ENCODE measurements at places on chromosomes 1 and 21. TPM values are rescaled to one million over a fixed set of nuclear protein-coding genes. Genes with fewer than 3 reads are reported as not detected.

GRCh38 chr1:32896451-32896850 is 4.7 kb downstream of the TMEM54 start:
- no peak for DNase-seq

The FOXJ3 gene
- total RNA-seq = 37.3 TPM

The RXRG gene
- 0.19 TPM for total RNA-seq

The THBS3 gene
- 15.6 TPM for total RNA-seq

GRCh38 chr1:116325104-116325503 is 47.9 kb upstream of the ATP1A1 start:
- no peak for DNase-seq

DNA sequence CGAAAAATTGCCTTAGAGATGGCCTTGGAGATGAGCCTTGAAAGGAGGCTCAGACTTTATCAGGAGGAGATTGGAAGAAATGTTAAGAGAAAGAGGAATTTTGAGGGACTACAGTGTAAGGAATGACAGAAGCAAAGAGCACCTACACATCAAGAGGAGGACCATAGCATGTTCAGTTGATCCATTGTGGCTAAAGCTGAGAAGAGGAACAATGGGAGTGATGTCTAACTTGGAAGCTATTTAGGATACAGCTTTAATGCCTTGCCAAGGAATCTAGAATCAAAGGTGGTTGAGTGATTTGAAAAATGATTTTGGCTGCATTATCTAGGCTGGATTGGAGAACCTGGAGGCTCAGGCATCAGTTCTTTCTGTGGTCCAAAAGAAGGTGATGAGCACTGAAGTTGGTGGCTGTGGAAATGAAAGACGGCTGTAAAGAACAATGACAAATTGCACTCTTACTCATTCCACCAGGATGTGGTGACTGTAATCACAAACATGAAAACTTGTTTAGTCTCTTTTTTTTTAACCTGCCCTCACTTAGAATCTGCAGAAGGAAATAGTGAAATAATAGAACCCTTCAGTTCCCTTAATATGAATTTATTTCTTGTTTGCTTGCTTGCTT is 11.3 kb downstream of the FAM20B start:
- peak; percentile 56 for DNase-seq

The DIO1 gene
- not detected for total RNA-seq

The HEYL gene
- total RNA-seq = 0.19 TPM

DNA sequence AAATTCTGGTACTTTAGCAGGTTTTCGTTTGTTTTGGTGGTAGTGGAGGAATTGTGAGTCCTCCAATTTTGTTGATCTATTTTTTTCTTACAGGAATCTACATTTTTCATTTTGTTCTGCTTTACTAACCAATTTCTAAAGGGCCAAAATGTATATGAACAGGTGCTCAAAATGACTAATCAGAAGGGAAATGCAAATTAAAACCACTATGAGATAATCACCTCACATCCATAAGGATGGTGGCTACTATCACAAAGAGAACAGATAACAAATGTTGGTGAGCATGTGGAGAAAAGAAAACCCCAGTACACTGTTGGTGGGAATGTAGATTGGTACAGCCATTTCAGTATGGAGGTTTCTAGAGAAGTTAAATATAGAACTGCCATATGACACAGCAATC is 134.2 kb downstream of the LMO4 start:
- no peak for DNase-seq

GRCh38 chr1:185015631-185016030 is 29.7 kb upstream of the RNF2 start:
- no peak for DNase-seq

DNA sequence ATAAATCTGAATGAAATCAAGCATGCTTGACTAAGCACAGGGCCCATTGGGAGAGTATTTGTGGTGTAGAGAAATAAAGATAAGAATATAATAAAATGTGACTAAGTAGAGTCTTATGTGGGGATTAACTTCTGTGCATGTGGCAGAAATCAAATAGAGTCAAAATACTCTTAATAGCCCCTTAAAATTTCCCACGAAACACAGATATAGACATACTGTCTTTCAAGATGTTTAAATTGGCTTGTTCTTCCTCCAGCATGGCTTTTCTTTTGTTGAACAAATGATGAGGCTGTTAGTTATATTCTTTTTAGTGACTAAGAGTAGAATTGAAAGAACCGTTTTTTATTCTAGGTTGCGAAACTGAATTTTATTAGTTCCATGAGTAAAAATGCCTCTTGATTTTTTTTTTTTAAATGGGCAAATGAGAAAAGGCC is 112.3 kb downstream of the RPS6KC1 start:
- DNase-seq = no peak

DNA sequence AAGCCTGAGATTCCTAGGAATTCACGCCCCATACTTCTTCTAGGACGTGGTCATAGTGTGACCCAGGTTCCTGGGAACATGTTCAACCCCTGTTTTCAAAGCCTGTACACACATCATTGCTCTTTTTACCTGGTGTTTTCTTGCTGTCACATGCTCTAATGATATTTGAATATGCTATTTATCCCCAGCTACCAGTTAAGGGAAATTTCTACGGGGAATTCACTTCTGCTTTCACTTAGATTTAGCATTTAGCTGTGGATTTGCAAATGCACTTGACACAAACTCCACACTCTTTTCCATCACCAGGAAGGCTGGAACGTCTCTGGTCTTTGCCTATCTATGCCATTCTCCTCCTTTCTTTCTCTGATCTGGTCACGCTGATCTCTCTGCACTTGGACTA is 11.3 kb upstream of the SAMSN1 start:
- no peak for DNase-seq

The LCE2A gene
- not detected for total RNA-seq

GRCh38 chr1:241990040-241990439 is 8.9 kb downstream of the MAP1LC3C start:
- no peak for DNase-seq

GRCh38 chr1:172818841-172819527 is 160.1 kb downstream of the FASLG start:
- DNase-seq = peak; percentile 69

GRCh38 chr1:35707601-35708440 is 10.9 kb downstream of the C1orf216 start:
- peak; percentile 41 for DNase-seq

GRCh38 chr21:16842696-16843035 is 670.2 kb upstream of the CXADR start:
- DNase-seq = no peak

DNA sequence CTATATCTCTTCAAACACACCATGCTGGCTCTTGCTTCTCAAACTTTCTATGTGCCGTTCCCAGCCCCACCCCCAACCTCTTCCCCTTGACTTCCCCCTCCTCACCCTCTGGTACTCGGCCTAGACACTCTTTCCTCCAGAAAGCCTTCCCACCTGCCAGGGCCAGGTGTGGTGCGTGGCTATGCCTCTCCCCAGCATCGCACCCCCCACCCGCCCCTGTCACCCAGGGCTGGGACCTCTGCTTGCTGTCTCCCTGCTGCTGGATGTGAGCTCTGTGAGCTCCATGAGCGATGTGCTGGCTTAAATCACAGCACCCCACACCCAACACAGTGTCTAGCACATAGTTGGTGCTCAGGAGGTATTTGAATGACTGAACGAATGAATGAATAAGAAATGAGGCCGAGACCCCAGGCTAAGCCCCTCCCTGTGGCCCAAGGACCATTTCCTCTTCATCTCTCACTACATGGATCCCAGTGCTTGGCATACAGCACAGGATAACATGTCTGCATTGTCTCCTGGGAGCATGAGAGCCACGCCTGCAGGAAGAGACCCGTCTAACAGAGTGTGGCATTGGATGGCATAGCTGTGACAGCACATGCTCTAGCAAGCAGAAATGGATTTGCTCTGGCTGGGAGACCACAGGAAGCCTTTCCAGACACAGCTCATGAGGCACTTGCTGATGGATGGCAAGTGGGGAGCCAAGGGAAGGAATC is 19.7 kb downstream of the TNNT2 start:
- DNase-seq = no peak

GRCh38 chr1:84412316-84412942 is 14.1 kb downstream of the DNASE2B start:
- no peak for DNase-seq

DNA sequence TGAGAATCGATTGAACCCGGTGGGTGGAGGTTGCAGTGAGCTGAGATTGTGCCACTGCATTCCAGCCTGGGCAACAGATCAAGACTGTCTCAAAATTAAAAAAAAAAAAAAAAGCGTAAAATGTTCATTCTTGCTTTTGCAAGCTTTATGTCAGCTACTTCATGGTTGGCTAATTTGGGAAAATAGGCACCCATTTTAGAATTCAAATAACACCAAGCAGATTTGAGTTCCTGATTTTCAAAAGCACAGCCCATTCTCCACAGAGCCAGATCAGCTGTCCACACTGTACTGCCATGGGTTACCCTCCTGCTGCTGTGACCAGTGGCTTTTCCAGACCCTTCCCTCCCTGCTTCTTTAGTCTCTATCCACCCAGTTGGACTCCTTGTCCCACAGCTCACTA is 4.4 kb downstream of the THEM5 start:
- no peak for DNase-seq

The BSND gene
- total RNA-seq = not detected

The AMY2A gene
- not detected for total RNA-seq

The CATSPERE gene
- total RNA-seq = 0.33 TPM

The PTGER3 gene
- total RNA-seq = not detected

The PTGS2 gene
- total RNA-seq = 2.8 TPM

DNA sequence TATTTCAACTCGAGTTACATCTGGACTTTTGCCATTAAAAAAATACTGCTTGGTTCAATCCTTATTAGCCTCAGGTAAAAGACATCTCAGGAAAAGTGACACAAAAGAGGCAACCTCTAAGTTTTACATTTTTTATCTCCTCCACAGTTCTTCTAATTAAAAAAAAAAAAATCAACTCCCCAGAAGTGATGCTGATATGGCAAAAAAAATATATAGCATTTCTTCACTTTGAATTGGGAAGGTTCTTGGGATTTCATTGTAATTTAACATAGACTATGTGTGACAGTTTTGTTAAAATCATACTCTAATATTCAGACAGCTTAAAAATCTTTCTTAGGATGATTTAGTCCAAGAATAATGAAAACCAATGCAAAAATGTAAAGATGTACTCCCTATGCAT is 87.9 kb downstream of the LRRC8C start:
- no peak for DNase-seq

DNA sequence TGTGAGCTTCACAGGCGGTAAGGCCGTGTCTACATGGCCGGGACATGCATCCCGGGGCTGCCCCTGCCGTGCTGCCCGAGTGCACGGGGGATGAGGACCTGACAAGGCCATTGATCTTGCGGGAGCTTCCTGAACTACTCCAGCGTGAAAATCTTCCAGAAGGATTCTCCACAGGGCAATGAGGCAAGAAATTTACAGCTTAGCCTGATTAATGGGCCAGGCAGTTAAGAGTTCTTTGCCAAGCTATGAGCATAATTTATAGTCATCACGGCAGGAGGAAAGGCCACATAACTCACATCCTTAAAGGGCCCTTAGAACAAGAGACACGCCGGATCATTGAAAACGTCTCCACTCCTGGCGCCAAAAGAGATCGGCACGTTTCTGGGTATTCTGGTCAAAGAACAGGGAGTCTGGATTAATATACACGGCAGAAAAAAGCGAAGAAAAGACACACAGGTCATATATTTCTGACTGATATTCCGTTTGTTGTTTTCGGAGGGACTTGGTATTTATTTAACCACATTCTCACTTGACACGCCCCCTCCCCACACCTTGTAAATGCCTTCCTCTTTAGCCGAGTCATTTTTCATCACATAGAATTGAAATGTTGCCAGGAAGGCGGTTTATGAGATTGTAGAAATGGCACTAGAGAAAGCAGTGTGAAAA is 180.5 kb downstream of the DYRK1A start:
- DNase-seq = no peak

- no peak for DNase-seq
Observed at GRCh38 chr1:41013024-41013423, 8.5 kb downstream of the SLFNL1 start.

The SELENBP1 gene
- not detected for total RNA-seq

GRCh38 chr1:101178688-101179491 is 57.9 kb upstream of the S1PR1 start:
- DNase-seq = peak; percentile 58

The OR2L13 gene
- not detected for total RNA-seq

DNA sequence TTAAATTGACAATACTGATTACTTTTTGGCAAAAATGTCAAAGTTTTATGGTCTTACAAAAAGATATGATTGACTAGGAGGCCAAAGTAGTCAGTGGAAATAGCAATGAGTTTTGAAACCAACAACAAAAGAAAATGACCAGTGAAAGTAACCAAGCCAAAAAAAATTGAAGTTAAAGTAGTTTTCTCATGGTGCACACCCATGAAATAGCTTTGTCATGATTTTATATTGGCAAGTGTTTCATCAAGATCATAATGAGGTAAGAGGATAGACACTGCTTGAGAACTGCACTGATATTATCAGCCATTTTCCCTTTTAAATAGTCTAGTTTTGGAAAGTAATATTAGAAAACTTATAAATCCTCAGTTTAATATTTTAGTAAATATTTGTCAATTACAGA is 206.2 kb upstream of the ADAMTS5 start:
- DNase-seq = no peak

- peak; percentile 72 for DNase-seq
Observed at GRCh38 chr21:45607021-45607908, 36.3 kb upstream of the PCBP3 start.

- DNase-seq = no peak
Observed at GRCh38 chr1:79353224-79353623, 346.7 kb upstream of the ADGRL4 start.

The TNFAIP8L2 gene
- 26.7 TPM for total RNA-seq

GRCh38 chr1:65434760-65435159 is 14.3 kb downstream of the LEPR start:
- no peak for DNase-seq

DNA sequence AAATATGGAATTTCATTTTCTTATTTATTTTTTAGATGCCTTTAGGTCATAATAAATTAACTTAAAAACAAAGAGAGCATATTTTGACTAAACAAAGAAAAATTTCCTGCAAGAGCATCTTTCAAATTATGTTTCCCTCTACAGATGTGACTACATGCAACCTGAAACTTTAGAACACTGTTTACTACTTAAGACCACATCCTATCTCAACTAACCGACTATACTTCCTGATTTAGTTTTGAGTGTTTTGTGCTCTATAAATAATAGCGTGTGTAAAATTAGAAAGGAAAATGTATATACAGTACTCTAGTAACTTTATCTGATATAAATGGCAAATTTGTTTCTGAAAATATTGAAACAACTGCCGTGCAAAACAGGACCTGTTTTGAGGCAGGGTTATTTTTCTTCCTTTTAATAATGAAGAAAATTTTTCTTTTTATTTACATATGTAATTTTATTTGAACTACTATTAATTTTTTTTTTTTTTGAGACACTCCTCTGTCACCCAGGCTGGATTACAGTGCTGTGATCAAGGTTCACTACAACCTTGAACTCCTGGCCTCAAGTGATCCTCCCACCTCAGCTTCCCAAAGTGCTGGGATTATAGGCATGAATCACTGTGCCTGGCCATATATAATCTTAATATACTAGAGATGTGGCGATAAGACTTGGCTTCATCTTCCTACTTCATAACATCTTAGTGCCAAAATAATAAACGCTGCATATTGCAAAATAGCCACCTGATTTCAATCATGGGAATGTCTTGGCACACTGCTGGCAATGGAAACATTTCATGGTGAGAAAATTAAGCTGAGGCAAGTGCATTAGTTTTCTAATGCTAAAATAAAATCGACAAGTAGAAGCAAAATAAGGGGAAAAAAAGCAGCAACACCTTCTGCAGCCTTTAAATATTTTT is 12.3 kb downstream of the ZRANB2 start:
- no peak for DNase-seq
